ENCODE measurements at places on chromosomes 2 and 18.

GRCh38 chr18:39607034-39607433 lies 2041.4 kb upstream of the CELF4 start:
- ATAC-seq, result no peak

GRCh38 chr2:128444121-128444771 lies 125.6 kb upstream of the HS6ST1 start:
- peak; percentile 25 for ATAC-seq

GRCh38 chr2:229273006-229273722 lies 2.1 kb upstream of the PID1 start:
- ATAC-seq, result peak; percentile 24

- no peak for ATAC-seq
These were observed 6.2 kb upstream of the PER2 start for GRCh38 chr2:238294393-238295143.

DNA sequence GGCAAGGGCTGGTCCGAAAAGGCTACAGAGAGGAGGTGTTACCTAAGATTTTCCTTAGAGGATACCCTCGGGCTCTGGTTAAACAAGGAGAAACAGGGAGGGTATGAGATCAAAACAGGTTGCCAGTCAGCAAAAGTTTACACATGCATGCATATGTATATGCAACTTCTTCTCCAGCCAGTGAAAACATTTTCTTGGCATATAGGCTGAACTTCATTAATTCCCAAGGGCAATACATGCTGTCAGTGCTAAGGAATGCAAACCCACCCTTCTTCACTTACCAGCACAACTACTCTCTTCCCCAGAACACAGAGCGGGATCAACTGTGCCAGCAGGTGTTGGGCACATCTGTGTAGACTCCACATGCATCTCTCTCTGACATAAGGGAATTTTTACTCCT lies 176.0 kb downstream of the GFPT1 start:
- no peak for ATAC-seq

DNA sequence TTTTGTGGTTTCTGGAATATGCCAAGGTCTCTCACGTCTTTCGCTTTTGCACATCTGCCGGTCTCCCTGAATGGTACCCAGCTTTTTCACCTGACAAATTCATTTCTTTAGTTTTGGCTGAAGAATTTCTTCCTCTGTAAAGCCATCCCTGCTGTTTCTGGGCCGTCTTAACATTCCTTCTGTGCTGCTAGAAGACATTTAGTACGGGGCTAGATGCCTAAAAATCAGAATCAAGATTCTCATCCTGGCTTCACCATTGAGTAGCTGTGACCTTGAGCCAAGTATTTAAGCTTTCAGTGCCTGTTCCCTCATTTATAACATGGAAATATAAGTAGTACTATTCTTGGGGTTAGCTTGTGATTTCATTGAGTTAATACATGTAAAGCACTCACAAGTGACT lies 6.4 kb upstream of the BCL2 start:
- no peak for ATAC-seq

DNA sequence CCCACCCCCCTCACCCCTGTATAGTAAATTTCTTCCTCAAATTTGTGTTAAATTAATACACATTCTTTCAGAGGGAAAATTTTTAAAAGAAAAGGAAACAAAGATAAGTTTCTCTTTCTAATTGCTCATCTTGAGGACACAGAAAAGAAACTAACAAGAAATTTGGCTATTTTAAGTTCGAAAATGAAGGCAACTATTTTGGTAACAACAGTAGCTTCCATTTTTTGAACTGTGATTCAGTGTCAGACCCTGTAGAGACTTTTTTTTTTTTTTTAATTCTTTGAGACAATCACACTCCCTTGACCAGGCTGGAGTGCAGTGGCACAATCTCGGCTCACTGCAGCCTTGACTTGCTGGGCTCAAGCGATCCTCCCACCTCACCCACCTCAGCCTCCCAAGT lies 194.9 kb downstream of the SS18 start:
- ATAC-seq, result no peak

- peak; percentile 51 for ATAC-seq
These were observed 132.7 kb upstream of the MEX3C start for GRCh38 chr18:51330148-51330547.

- no peak for ATAC-seq
These were observed 1604.2 kb downstream of the LRP1B start for GRCh38 chr2:140526575-140526974.

DNA sequence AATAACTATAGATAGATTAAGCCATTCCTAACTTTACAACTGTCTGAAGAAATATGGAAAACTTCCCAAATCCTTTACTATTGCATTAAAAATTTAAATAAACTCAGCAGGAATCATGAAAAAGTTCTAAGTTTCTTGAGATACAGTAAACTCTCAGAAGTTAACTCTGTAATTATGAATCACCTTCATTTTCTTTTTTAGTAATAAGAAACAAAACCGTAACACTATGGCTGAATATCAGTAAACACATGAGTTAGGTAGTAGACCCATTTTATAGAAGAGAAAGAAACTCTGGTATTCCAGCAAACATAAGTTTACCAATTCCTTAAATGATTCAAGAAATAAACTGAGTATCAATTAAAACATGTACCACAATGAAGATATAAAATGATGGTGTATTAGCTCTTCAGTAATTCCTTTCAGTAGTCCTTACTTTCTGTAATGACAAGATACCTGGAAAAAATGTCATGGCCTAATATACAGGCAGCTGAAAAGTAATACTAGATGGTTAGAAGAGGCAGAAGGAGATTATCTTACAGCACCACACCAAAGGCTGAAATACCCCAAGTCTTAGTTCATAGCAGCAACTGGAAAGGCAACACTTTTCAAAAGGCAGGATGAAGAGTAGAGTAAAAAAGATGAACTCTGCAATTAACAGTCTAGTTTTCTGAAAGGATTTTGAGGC lies 11.5 kb downstream of the TRIP12 start:
- ATAC-seq, result no peak

- ATAC-seq, result no peak
These were observed 210.6 kb downstream of the CAMKMT start for GRCh38 chr2:44572196-44572900.

GRCh38 chr2:78980152-78980465 lies 45.4 kb upstream of the REG3G start:
- no peak for ATAC-seq

GRCh38 chr18:5196253-5197031 lies 615 bp downstream of the AKAIN1 start:
- ATAC-seq, result peak; percentile 76

DNA sequence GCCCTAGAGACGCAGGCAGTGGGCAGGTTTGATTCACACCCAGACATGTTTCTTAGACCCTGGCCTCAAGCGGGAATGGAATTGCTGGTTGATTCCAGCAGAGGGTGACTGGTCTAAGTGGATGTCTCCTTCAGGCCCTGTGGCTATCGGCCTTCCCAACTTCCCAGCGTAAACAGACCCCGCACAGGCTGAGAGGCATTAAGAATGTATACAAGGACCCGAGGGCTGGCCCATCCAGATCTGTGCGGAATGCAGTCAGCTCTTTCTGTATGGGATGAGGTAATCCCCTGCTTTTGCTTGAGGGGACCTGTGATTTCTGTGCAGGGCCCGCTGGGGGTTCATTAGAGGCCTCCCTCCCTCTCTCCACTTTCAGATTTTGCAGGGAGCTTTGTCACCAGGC lies 6.5 kb downstream of the ACKR3 start:
- no peak for ATAC-seq

GRCh38 chr2:24360050-24360962 lies at the start of gene ITSN2:
ITSN2 (minus strand) TSS chr2:24360536; CDS start chr2:24328082, 32,454 bp downstream.
- ATAC-seq, result peak; percentile 86

- ATAC-seq, result no peak
These were observed 417.3 kb downstream of the TGIF1 start for GRCh38 chr18:3867236-3867635.

DNA sequence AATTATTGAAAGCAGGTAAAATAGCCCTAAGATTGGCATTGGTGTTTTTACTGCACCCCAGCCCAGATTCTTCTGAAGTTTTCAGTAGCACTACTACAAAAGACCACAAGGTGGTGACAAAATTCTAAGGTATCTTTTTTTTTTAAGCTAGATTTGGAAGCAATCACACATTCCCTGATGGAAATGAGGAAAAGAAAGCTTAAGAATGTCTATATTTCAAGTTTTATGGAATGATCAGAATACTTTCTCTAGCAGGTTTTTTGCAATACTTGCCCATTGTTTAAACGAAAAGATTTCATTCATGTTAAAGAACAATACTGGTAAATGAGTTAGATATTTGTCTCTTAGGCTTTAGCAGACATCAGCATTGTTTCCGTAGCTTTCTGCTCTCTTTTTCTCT lies 32.1 kb upstream of the ZNF638 start:
- no peak for ATAC-seq

GRCh38 chr2:218839430-218839829 lies 7.8 kb upstream of the PRKAG3 start:
- no peak for ATAC-seq
